ENCODE measurements at places on chromosomes 3 and 15.

DNA sequence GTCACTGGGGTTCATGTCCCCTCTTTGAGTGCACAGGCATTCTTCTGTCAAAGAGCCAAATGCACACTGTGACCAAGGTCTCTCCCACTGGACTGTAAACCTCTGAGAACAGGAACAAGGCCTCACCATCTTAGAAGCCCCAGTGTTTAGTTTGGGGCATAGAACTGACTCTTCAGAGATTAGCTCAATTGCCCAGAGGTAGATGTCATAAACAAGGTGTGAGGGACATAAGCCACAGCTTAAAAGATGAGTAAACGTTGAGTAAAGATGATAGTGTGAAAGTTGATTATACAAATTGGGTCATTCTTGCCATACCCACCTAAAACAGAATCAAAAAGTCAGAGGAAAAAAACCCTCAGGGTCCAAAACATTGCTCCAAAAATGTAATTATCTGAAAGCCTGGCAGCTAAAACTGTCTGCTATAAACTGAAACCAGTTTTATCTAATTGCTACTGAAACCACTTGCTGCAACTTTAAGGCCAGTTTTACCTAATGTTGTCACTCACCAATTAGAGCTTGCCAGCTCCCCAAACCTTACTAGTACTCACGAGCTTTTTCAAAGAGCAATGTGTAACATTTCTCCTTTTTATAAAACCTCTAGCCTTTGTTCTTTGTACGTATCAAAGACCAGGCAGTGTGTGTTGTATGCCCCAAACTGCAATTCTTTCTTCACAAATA lies 415.2 kb downstream of the RAP2B start:
- DNase-seq = no peak

DNA sequence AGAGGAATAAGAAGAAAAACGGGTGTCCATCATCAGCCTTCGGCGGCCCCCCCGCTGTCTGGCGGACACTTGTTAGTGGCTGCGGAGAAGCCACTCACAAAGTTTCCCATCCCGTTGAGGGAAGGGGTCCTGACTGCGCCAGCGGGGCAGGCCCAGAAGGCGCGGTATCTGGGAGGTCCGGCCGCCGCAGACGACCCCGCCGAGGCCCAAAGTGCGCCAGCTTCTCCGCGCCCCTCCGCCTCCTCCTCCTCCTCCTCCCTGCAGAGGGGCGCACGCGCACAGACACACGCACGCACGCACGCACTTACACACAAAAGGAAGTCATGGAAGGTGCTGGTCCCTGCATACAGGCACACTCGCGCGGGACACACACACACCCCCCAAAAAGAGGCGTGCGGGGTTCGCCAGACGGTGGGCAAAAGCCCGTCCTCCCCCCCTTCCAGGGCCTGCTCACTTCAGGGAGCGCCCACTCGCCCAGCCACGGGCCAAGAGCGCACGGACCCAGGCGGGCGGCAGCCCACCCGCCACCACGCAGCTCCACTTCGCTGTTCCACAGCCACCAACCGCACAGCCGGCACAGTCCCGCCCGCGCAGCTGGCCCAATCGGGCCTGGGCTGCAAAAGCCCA lies 18.0 kb downstream of the ZNF148 start:
- DNase-seq = no peak

- DNase-seq = no peak
Measured at GRCh38 chr3:167711439-167711838, 23.3 kb downstream of the PDCD10 start.

- no peak for DNase-seq
Measured at GRCh38 chr3:43858294-43858701, 167.6 kb downstream of the ABHD5 start.

DNA sequence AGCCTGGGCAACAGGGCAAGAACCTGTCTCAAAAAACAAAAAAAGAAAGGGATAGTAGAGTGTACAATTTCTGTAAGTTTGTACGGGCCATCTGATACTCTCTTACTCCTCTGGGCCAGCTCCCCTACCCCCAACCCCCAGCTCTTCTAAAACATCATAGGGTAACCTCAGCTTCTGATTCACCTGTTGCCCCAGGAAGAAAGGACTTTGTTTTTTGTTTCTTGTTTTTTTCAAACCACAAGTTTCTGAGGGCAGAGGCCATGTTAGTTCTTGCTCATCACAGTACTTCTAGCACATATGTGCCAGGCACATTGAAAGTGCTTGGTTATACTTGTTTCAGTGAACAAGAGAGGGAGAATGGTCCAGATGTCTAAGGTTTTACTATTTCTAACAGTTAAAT lies 20.2 kb downstream of the ATOSA start:
- no peak for DNase-seq

- no peak for DNase-seq
Measured at GRCh38 chr3:120705884-120706582, 24.0 kb upstream of the HGD start.

DNA sequence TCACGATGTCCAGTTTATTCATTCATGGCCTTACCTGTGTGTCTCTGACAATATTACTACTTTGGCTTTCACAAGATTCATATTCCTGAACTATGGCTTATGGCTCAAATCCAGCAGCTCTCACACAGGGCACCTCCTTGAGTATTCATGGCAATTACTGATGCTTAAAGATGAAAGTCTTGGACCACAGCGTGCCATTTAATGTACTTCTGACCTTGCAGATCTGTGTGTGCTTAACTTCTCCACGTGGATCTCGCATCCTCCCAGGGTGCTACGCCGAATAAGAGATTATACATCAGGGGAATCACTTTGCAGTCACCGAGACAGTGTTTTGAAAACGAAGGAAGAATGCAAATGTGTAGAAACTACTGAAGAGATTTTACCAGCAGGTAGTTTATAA lies 147.5 kb downstream of the TNIK start:
- DNase-seq = no peak

GRCh38 chr3:51398595-51399310 lies 7.7 kb downstream of the RBM15B start:
- DNase-seq = no peak

DNA sequence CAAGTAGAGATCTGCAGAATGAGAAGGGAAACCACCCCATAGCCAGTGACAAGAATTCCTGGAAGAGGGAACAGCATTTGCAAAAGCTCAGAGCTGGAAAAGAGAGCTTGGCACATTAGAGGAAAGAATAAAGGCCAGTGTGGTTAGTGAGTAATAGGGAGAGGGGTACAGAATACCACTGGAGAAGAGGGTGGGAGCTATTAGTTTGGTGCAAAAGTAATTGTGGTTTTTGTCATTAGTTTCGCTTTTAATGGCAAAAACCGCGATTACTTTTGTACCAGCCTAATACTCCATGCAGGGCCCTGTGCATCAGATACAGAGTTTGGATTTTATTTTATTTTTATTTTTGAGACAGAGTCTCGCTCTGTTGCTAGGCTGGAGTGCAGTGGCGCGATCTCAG lies 9.8 kb downstream of the SLC24A1 start:
- no peak for DNase-seq
